ENCODE measurements at places on chromosomes 13 and 19.

DNA sequence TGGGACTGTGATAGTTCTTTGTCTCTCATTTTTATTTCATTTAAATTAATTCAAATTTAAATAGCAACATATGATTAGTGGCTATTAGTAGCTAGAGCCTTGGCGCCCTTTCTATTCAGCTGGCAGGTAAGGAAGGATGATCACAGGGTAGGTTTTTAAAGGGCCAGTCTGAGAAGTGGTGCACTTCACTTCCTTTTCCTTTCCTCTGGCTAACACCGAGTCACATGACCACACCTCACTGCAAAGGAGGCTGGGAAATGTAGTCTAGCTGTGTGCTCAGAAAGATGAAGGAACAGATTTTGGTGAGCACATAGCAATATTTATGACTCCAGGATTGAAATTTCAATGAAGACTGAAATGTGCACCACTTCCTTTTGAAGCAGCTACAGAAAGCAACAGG is 128.7 kb downstream of the TSHZ3 start:
- peak; percentile 0 for DNase-seq

GRCh38 chr13:38376546-38376945 is 26.9 kb downstream of the UFM1 start:
- no peak for DNase-seq

GRCh38 chr19:55927991-55928390 is 4.1 kb downstream of the NLRP13 start:
- DNase-seq, result no peak

GRCh38 chr19:6213266-6213595 is 66.5 kb downstream of the MLLT1 start:
- DNase-seq, result no peak

DNA sequence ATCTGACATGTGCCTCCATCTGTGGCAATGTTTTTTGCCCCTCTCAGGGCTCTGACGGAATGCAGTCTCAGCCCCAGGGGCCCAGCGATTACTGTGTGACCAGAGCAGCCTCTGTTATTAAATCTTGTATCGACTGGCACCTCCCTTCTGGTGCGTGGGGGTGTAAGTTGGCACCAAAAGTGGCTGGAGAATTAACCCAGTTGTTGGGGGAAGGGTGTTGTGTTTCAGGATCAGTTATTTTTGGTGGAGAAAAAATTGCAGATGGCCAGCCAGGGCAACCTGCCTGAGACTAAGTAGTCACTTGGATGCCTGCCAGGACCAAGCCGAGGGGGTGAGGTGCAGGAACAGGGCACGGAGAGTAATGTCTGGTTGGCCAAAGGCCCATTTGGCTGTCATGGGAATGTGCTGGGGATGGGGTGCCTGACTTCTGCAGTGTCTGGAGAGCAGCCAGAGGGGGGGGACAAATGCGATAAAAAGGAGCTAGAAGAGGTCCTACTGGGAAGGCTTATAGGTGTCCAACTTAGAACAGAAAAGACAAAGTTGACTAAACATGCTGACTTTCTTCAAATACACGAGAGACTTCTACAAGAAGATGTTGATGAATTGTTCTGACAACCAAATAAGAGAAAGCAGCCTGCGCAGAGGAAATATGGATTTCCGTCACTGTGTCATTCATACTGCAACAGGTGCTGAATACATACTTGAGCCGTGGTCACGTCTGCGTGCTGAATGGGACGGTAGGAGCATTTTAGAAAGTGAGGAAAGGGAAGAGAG is 69.8 kb downstream of the SIAH3 start:
- no peak for DNase-seq

DNA sequence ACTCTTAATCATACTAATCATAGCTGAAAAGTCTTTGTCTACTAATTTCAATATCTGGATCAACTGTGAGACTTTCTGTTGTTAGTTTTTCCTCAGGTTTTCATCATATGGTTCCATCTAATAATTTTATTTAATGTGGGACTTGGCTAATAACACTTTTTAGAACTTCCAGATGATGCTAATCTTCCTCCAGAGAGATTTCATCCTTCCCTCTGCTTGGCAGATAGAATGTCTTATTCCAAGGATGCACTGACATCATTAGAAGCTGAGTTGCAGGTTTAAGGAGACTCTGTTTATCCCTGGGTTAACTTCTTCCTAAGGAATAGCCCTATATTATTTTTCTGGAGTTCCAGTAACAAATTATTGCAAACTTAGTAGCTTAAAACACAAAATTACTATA is 325.6 kb downstream of the COG6 start:
- DNase-seq, result no peak

DNA sequence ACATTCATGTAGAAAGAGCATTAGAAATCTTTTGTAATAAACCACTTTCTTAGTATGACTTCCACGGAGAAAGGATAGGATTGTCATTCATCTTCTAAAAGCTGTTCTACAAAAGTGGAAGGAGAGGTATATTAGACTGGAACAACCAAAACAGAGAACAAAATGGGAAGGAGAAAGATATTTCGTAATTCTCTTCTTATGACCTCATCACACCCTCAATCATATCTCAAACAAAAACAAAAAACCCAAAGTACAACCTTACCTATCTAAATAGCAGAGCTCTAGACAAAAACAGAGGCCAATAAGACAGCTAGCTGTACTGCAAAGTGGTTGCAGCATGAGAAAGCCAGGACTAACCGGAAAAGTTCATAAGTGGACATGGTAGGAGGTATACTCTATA is 46.3 kb downstream of the DACH1 start:
- DNase-seq, result no peak

DNA sequence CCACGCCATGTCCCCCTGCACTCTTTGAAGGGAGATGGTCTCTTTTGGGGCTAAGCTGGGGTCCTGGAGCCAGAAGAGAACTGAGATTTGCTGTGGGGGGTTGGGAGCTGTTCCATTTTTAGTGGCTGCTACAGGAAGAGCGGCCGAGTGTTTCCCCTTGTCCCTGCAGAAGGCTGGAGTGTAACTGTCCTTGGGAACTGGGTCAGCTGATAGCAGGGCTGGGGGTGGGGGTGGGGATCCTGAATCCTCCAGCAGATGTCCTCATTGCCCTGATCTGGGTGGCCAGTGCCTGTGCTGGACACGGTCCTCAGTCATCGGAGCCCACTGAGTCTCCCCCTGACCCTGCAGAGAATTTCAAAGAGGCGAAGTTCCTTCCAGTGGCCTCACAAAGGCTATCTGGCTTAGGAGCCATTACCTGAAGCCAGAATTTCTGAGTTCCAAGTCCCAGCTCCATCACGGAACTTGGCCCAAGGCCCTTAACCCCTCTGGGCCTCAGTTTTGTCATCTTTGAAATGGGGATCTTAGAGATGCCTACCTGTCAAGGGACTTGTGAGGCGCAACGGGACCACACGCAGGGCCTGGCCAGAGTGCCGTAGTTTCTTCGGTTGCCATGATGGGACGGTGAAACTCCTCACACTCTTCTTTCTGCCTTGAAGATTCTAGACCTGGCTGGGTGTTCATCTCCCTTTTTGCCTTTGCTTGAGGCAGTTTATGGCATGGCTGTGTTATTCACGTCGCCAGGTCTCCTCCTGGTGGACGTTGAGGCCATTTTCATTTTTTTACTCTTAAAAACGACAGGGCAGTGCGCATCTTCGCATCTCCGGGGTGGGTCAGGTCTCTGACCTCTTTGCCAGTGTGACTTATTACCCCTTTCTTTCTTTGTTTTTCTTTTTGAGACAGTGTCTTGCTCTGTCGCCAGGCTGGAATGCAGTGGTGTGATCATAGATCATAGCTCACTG is 51.9 kb downstream of the DNM2 start:
- no peak for DNase-seq

- no peak for DNase-seq
Observed at GRCh38 chr19:17883627-17884410, 12.1 kb downstream of the SLC5A5 start.
